Spleen (tissue), 13 donors: ENCODE measurements at places on chromosomes 12 and 14. TPM values are rescaled to one million over a fixed set of nuclear protein-coding genes. Genes with fewer than 3 reads are reported as not detected.
A peak's percentile ranks its signal among the peaks of the same experiment; 100 is the strongest.

The KRT86 gene
- total RNA-seq = not detected

The PDE3A gene
- total RNA-seq = 4.9 TPM

The LRTM2 gene
- not detected for total RNA-seq

The LYZ gene
- total RNA-seq = 941 TPM

The SRRM4 gene
- not detected for total RNA-seq

The GUCY2C gene
- not detected for total RNA-seq

The SPTB gene
- total RNA-seq = 20.9 TPM

The APOF gene
- total RNA-seq = not detected

The CAPS2 gene
- 29.6 TPM for total RNA-seq

The LEMD3 gene
- total RNA-seq = 40.4 TPM

The CHST11 gene
- total RNA-seq = 49.0 TPM

- no peaks in the 10 kb centered on the region for H3K27me3 ChIP-seq
- no peak overlapping the region for H3K4me3 ChIP-seq
- no peaks in the 10 kb centered on the region for H3K4me1 ChIP-seq
Measured at GRCh38 chr14:58131386-58131785, 20.6 kb downstream of the ARMH4 start.

DNA sequence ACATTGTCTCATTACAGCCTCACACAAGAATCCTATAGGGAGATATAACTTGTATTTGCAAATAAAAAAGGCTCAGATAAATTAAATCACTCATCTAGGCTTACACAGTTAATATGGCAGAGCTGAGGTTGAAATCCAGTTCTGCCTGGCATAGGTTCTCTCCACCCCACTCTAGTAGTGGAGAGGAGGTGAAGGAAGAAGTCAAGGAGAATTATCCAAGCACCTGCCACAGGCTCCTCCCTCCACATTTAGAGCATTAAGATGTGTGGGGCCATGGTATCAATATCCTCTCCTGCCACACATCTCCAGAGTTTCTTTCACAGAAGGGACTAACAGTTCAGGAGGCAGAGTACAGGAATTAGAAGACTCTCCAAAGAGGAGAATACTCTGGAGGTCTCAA lies 22.5 kb upstream of the STAC3 start:
- no peak overlapping the region for H3K27ac ChIP-seq
- no peak for DNase-seq
- no peaks in the 10 kb centered on the region for H3K4me1 ChIP-seq
- H3K27me3 ChIP-seq = no peaks in the 10 kb centered on the region
- peaks cover 40% of the 10 kb centered on the region for H3K36me3 ChIP-seq
- no peak overlapping the region for H3K4me3 ChIP-seq

GRCh38 chr12:66047411-66048021 lies 83.0 kb downstream of the LLPH start:
- no peaks in the 10 kb centered on the region for H3K4me1 ChIP-seq
- H3K36me3 ChIP-seq = no peaks in the 10 kb centered on the region
- no peak for DNase-seq
- no peak overlapping the region for H3K27ac ChIP-seq
- H3K4me3 ChIP-seq = no peak overlapping the region
- H3K27me3 ChIP-seq = no peaks in the 10 kb centered on the region

- no peak overlapping the region for H3K27ac ChIP-seq
- H3K36me3 ChIP-seq = no peaks in the 10 kb centered on the region
- H3K4me1 ChIP-seq = no peaks in the 10 kb centered on the region
- no peaks in the 10 kb centered on the region for H3K27me3 ChIP-seq
Measured at GRCh38 chr12:105382771-105383622, 52.5 kb downstream of the C12orf75 start.

- DNase-seq = no peak
- H3K27me3 ChIP-seq = no peaks in the 10 kb centered on the region
- no peaks in the 10 kb centered on the region for H3K4me1 ChIP-seq
- H3K36me3 ChIP-seq = peaks cover 4% of the 10 kb centered on the region
- H3K27ac ChIP-seq = no peak overlapping the region
Measured at GRCh38 chr14:88454886-88455285, 69.4 kb downstream of the SPATA7 start.

GRCh38 chr12:93924367-93924766 lies 224.0 kb upstream of the PLXNC1 start:
- no peaks in the 10 kb centered on the region for H3K36me3 ChIP-seq
- H3K4me3 ChIP-seq = no peak overlapping the region
- no peak for DNase-seq
- no peaks in the 10 kb centered on the region for H3K4me1 ChIP-seq
- no peak overlapping the region for H3K27ac ChIP-seq

- H3K36me3 ChIP-seq = no peaks in the 10 kb centered on the region
- peak overlapping the region; percentile 63 for H3K27ac ChIP-seq
- no peak overlapping the region for H3K4me3 ChIP-seq
- H3K4me1 ChIP-seq = peaks cover 66% of the 10 kb centered on the region
- H3K27me3 ChIP-seq = no peaks in the 10 kb centered on the region
- DNase-seq = no peak
Measured at GRCh38 chr12:47190905-47191304, 111.1 kb upstream of the AMIGO2 start.

GRCh38 chr12:128267131-128267622 lies at the start of gene TMEM132C:
Gene TMEM132C, plus strand, starts transcription at chr12:128267170. Its CDS starts 233 bp downstream, at chr12:128267403.
- H3K27me3 ChIP-seq = peaks cover 31% of the 10 kb centered on the region
- no peak within 1 kb of the TSS for H3K27ac ChIP-seq
- no peak within 1 kb of the TSS for H3K4me3 ChIP-seq
- no peak for DNase-seq
- no peaks in the 10 kb centered on the region for H3K36me3 ChIP-seq

DNA sequence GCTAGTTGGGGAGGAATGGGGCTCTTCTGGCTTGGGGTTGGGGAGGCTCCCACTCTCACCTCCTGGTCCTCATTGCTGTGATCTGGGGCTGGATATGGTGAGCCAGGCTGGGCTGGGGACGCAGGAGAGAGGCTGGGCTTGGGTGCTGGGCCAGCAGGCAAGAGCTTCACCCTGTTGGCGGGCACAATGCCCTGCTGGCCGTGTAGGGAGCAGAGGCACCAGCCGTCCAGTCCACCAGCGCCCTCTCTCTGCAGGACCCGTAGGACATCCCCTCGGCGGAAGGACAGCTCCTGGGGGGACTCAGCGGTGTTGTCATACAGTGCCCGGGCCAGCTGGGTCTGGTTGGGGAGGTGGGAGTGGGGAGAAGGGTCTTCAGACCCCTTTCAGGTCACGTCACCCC lies 4.5 kb downstream of the EFS start:
- H3K4me1 ChIP-seq = peaks cover 8% of the 10 kb centered on the region
- H3K27ac ChIP-seq = no peak overlapping the region
- H3K27me3 ChIP-seq = peaks cover 65% of the 10 kb centered on the region

- no peaks in the 10 kb centered on the region for H3K4me1 ChIP-seq
- no peaks in the 10 kb centered on the region for H3K27me3 ChIP-seq
- no peak overlapping the region for H3K4me3 ChIP-seq
- H3K36me3 ChIP-seq = peaks cover 49% of the 10 kb centered on the region
- no peak for DNase-seq
Measured at GRCh38 chr12:104083769-104084475, 19.6 kb downstream of the HCFC2 start.

- DNase-seq = no peak
- H3K27me3 ChIP-seq = no peaks in the 10 kb centered on the region
- peaks cover 22% of the 10 kb centered on the region for H3K4me1 ChIP-seq
- no peak overlapping the region for H3K4me3 ChIP-seq
- H3K27ac ChIP-seq = peak overlapping the region; percentile 69
Measured at GRCh38 chr12:8088574-8088973, 6.5 kb downstream of the NECAP1 start.

DNA sequence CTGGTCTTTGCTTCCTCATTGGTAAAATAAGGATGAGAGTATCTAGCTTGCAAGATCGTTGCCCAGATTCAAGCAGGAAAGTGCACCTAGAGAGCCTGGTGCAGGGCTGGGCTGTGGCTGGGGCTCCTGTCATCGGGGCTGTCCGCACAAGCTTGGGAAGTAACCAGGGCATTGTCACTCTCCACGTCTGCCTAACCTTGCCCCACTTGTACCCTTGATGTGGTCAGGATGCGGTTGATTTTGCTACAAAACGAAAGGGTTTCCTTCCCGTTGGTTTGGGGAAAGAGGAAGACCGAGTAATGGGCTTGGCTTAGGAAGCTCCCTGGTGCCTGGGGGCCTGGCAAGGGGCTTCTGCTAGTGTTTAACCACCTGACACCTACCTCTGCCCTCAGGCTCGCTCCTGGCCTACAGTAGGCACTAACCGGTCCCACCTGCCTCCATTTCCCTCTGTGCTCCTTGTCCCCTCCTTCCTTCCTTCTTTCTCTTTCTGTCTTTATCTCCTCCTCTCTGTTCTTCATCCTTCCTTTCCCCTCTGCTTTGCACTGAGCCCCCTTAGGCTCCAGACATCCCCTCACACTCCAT lies 21.8 kb downstream of the MVK start:
- no peaks in the 10 kb centered on the region for H3K27me3 ChIP-seq
- no peak overlapping the region for H3K4me3 ChIP-seq
- no peak overlapping the region for H3K27ac ChIP-seq
- DNase-seq = no peak
- peaks cover 16% of the 10 kb centered on the region for H3K36me3 ChIP-seq

- H3K4me1 ChIP-seq = peaks cover 39% of the 10 kb centered on the region
- no peak for DNase-seq
- H3K27ac ChIP-seq = peak overlapping the region; percentile 64
- H3K4me3 ChIP-seq = peak overlapping the region; percentile 52
- no peaks in the 10 kb centered on the region for H3K36me3 ChIP-seq
Measured at GRCh38 chr14:85528080-85528896, 1.7 kb upstream of the FLRT2 start.

- H3K27me3 ChIP-seq = no peaks in the 10 kb centered on the region
- peak; percentile 91 for DNase-seq
- H3K4me1 ChIP-seq = peaks cover 5% of the 10 kb centered on the region
- no peak overlapping the region for H3K27ac ChIP-seq
Measured at GRCh38 chr12:53287741-53288216, 7.6 kb upstream of the PFDN5 start.

- no peaks in the 10 kb centered on the region for H3K36me3 ChIP-seq
- no peaks in the 10 kb centered on the region for H3K4me1 ChIP-seq
- H3K27ac ChIP-seq = no peak overlapping the region
- peaks cover under 1% of the 10 kb centered on the region for H3K27me3 ChIP-seq
- DNase-seq = no peak
Measured at GRCh38 chr14:93648440-93649168, 139.7 kb downstream of the PRIMA1 start.

- H3K36me3 ChIP-seq = no peaks in the 10 kb centered on the region
- no peaks in the 10 kb centered on the region for H3K27me3 ChIP-seq
- no peak overlapping the region for H3K27ac ChIP-seq
- DNase-seq = no peak
- H3K4me1 ChIP-seq = no peaks in the 10 kb centered on the region
- no peak overlapping the region for H3K4me3 ChIP-seq
Measured at GRCh38 chr12:12747278-12747677, 30.1 kb downstream of the CDKN1B start.

DNA sequence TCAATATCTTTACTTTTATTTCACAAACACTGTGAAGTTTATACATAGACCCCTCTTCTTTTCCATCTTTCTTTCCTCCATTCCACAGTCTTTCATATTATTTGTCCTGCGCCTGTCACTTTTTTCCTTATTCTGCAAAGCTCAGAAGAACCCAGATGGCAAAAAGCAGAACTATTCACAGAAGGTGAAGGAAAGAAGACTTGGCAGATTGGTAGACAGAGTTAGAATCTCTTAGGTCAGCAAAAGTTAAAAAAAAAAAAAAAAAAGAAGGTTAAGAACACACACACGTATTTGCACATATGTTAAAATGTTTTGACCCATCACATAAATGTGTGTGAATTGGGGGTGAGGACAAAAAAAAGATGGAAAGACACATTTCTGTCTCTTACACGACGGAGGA lies 50.3 kb upstream of the ABCC9 start:
- H3K27ac ChIP-seq = no peak overlapping the region
- no peak for DNase-seq
- H3K27me3 ChIP-seq = no peaks in the 10 kb centered on the region
- H3K4me3 ChIP-seq = no peak overlapping the region
- no peaks in the 10 kb centered on the region for H3K36me3 ChIP-seq

- H3K4me1 ChIP-seq = no peaks in the 10 kb centered on the region
- H3K27ac ChIP-seq = no peak overlapping the region
- no peaks in the 10 kb centered on the region for H3K27me3 ChIP-seq
- DNase-seq = no peak
- H3K36me3 ChIP-seq = no peaks in the 10 kb centered on the region
- no peak overlapping the region for H3K4me3 ChIP-seq
Measured at GRCh38 chr14:83133981-83134645, 1600.5 kb upstream of the SEL1L start.

- no peak overlapping the region for H3K4me3 ChIP-seq
- H3K4me1 ChIP-seq = no peaks in the 10 kb centered on the region
- DNase-seq = no peak
- H3K27me3 ChIP-seq = no peaks in the 10 kb centered on the region
- no peaks in the 10 kb centered on the region for H3K36me3 ChIP-seq
Measured at GRCh38 chr12:125243811-125244210, 178.6 kb downstream of the AACS start.

- H3K27ac ChIP-seq = no peak overlapping the region
- no peak for DNase-seq
- no peaks in the 10 kb centered on the region for H3K36me3 ChIP-seq
- no peak overlapping the region for H3K4me3 ChIP-seq
- peaks cover 45% of the 10 kb centered on the region for H3K4me1 ChIP-seq
Measured at GRCh38 chr14:36664322-36665193, 2.9 kb downstream of the PAX9 start.

- peak; percentile 88 for DNase-seq
- H3K27ac ChIP-seq = peak within 1 kb of the TSS; percentile 75
- no peaks in the 10 kb centered on the region for H3K36me3 ChIP-seq
- H3K4me1 ChIP-seq = peaks cover 14% of the 10 kb centered on the region
Measured at GRCh38 chr12:58920102-58920960, at the start of gene LRIG3. Gene LRIG3, minus strand, starts transcription at chr12:58920504. Its CDS starts 269 bp downstream, at chr12:58920235.

DNA sequence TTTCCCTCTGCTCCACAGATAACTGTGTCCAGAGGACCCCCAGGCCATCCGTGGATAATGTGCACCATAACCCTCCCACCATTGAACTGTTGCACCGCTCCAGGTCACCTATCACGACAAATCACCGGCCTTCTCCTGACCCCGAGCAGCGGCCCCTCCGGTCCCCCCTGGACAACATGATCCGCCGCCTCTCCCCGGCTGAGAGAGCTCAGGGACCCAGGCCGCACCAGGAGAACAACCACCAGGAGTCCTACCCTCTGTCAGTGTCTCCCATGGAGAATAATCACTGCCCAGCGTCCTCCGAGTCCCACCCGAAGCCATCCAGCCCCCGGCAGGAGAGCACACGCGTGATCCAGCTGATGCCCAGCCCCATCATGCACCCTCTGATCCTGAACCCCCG lies 201.3 kb upstream of the BCL2L14 start:
- H3K27ac ChIP-seq = no peak overlapping the region
- peaks cover 43% of the 10 kb centered on the region for H3K36me3 ChIP-seq
- H3K27me3 ChIP-seq = no peaks in the 10 kb centered on the region
- no peak for DNase-seq
- no peaks in the 10 kb centered on the region for H3K4me1 ChIP-seq
- H3K4me3 ChIP-seq = no peak overlapping the region

DNA sequence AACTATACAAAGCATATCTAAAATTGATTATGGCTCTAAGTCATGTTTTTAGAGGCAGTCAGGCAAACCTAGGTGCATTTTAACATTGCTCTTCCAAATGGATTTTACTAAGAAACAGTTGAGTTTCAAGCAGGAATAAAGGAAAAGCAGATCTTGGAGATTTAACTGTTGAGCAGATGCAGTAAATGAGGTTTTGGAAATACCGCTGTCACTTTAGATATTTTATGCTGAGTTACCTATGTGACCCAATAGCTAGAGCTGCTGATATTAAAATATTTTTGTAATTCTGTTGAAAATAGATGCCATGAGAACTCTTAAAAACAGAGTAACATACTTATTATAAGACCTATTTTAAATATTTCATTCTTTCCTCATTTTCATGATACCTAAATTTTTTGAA lies 181.4 kb downstream of the SYT1 start:
- no peaks in the 10 kb centered on the region for H3K27me3 ChIP-seq
- no peak overlapping the region for H3K27ac ChIP-seq
- no peaks in the 10 kb centered on the region for H3K4me1 ChIP-seq
- no peak overlapping the region for H3K4me3 ChIP-seq
- no peak for DNase-seq
- H3K36me3 ChIP-seq = no peaks in the 10 kb centered on the region
